ENCODE measurements at places on chromosomes 1 and 21. TPM values are rescaled to one million over a fixed set of nuclear protein-coding genes. Genes with fewer than 3 reads are reported as not detected.

DNA sequence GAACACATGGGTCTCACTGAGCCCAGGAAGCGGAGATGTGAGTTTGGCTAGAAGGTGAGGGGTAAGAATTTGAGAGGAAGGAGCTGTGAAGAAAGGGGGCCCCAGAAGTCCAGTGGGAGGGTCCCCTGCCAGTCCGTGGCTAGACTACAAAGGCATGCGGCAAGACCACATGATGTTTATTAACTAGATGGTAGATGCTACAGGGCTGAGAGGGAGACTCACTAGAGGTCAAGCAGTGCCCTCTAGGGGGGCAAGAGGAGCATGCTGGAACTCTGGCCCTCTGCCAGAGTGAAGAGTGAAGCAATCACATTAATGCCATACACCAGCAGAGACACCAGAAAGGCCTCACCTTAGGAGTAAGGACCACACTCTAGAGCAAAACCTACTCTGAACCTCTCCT is 12.2 kb downstream of the KIAA0319L start:
- no peak overlapping the region for H3K27ac ChIP-seq
- no peak overlapping the region for H3K4me3 ChIP-seq
- H3K36me3 ChIP-seq: peaks cover 4% of the 10 kb centered on the region
- no peaks in the 10 kb centered on the region for H3K27me3 ChIP-seq
- no peak for DNase-seq

DNA sequence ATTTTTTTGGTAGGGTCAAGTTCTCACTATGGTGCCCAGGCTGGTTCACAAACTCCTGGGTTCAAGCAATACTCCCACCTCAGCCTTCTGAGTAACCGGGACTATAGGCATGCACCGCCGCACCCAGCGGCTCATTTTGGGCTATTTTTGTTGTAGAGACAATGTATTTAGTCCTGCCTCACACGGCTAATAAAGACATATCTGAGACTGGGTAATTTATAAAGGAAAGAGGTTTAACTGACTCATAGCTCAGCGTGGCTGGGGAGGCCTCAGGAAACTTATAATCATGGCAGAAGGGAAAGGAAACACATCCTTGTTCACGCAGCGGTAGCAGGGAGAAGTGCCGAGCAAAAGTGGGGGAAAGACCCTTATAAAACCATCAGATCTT is 4.2 kb downstream of the CELA2A start:
- no peak overlapping the region for H3K4me3 ChIP-seq
- H3K36me3 ChIP-seq: no peaks in the 10 kb centered on the region
- no peaks in the 10 kb centered on the region for H3K27me3 ChIP-seq

DNA sequence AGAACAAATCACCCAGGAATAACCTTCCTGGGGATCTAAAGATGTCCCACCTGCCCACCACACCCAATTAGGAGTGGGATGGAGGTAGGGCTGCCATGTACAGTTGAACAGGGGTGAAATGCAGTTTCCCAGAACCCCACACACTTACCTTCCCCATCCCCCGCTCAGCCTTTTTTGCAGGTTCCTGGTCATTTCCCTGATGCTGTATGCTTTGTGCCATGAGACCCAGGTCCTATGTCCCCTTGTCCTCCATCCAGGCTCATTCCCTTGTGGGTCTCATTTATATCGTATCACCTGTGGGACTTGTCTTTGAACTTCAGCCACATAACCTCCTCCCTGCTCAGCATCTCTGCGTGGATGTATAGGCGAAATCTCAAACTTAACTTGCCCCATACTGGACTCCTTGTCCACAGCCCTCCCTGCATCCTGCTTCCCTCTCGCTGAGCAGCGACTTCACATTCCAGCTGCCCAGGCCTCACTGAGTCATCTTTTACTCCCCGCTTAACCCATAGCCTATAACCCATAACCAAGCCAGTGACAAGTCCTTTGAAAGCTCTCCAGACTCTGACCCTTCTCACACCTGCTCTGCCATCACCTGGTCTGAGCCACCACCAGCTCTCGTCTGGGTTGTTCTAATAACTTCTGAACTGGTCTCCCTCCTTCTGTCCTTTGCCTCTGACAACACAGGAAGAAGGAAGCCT is 4.7 kb downstream of the LDLRAD2 start:
- H3K27ac ChIP-seq: no peak overlapping the region
- no peak overlapping the region for H3K4me3 ChIP-seq
- H3K36me3 ChIP-seq: no peaks in the 10 kb centered on the region
- H3K27me3 ChIP-seq: no peaks in the 10 kb centered on the region
- DNase-seq: no peak

The SAMD13 gene
- 0.63 TPM for total RNA-seq

All from pancreas (tissue), 10 donors.